Colonic mucosa (tissue), 4 donors: ENCODE measurements at places on chromosomes 11 and 22. TPM values are rescaled to one million over a fixed set of nuclear protein-coding genes. Genes with fewer than 3 reads are reported as not detected.

CD6 gene
- 3.8 TPM for total RNA-seq

DNA sequence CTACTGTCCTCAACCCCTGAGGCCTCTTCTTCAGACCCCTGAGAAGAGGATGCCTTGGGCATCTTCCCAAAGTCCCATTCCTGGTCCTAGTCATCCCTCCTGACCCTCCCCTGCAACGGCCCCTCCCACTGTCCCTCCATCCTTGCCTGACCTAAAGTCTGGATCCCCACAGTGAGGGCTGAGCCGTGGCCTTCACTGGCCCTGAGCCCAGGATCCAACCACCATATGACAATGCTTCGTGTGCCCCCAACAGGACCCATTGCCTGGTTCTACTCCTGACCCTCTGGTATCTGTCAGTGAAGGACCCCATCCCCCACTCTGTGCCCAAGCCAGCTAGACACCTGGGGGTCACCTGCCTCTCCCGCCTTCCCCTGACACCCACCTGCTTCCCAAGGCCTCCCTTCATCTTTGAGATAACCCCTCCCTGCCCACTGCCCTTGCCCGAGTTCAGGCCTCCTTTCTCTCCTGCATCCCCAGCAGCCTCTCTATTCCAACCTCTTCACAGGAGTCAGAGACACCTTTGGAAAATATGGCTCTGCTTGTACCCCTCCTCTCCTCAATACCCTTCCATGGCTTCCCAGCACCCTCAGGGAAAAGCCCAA is 48.0 kb downstream of the LRRC32 start:
- H3K4me3 ChIP-seq = no peak overlapping the region
- H3K36me3 ChIP-seq = no peaks in the 10 kb centered on the region
- no peaks in the 10 kb centered on the region for H3K4me1 ChIP-seq
- H3K27ac ChIP-seq = no peak overlapping the region

DNA sequence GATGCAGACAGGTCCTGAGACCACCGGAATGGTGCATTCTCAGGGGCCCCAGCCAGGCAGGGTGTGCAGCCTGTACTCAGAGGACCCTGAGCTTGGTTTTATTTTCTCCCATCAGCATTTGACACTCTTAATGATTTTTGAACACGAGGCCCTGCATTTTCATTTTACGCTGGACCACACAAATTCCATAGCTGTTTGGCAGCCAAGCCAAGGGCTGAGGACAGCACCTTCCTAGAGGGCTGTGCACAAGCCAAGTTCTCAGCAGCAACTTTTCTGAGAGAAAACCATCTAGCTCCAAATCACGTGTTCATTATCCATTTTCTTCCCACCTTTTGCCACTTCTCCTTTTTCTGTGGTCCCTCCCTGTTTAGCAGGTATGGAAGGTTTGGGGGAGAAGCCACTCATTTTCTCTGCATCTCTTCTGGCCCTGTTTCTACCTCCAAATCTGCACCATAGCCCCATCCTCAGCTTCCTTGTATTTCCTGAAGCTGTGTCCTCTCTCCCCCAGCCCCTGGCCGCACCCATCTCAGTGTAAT is 60.4 kb downstream of the TRAF6 start:
- peak overlapping the region; percentile 18 for H3K27ac ChIP-seq
- no peak overlapping the region for H3K4me3 ChIP-seq
- DNase-seq = no peak
- H3K27me3 ChIP-seq = no peaks in the 10 kb centered on the region
- H3K36me3 ChIP-seq = no peaks in the 10 kb centered on the region
- H3K4me1 ChIP-seq = peaks cover 16% of the 10 kb centered on the region

DNA sequence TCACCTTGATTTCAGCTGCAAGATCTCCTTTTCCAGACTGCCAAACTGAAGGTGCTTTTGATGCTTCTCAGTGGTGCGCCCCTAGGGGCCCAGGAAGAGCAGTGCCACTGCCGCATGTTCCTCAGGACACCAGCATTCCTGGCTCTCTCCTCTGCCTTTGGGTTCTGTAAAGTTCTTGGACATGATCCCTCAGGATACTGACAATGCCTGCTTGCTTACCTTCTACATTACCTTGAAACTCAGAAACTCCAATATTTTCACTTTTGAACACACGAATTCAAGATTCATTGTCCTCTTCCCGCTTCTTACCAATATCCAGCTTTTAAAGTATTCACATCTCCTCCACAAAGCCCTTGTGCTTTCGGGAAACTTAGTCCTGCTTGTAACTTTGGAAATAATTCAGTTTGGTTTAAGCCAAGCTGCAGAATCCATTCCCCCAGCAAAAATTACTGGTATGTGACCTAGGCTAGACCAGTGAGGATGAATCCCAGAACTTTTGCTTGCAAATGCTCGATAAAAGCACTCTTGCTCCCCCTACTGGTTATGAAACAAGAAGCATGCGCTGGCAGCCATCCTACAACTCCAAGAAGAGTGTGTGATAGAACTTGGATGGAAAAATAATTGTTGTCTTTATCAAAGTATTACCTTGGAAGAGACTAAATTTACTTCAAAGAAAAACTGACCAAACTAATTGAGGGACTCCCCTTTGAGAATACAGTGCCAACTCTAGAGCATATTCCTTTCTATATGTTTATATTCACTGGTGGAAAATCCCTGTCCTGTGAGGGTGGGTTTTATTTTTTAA is 16.5 kb upstream of the OR5B21 start:
- no peaks in the 10 kb centered on the region for H3K27me3 ChIP-seq
- H3K36me3 ChIP-seq = no peaks in the 10 kb centered on the region

GRCh38 chr11:68503792-68504191 is 43.2 kb downstream of the PPP6R3 start:
- H3K27ac ChIP-seq = no peak overlapping the region
- DNase-seq = no peak
- no peaks in the 10 kb centered on the region for H3K27me3 ChIP-seq
- peaks cover 4% of the 10 kb centered on the region for H3K4me1 ChIP-seq
- no peak overlapping the region for H3K4me3 ChIP-seq
